Activated naive CD4-positive, alpha-beta T cell treated with anti-CD3 and anti-CD28 coated beads, Interleukin-2, amount 10 ng/mL, durations not matched to agents 7 days and 5 days (primary cell): ENCODE measurements at places on chromosomes 16 and 17.

DNA sequence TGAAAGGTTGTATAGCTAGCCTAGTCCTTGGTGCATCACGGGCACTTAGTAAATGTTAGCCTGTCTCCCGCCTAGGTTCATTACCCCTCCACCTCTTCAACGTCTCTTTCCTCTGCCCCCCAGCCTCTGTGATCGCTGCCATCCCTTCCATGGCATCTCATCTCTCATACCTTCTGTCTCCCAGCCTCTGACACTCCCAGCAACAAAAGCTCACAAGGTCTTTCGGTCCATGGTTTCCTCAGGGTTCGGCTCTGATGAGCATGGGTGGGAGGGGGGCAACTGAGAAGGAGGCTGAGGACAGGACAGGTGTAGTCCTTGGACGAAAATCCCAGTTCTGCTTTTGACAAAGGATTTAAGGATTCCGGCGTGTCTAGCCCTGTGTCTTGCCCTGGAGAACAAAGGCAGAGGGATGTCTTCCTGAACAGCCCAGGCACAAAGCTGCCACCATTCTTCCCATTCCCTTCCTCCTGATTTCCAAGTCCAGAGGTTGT is 16.7 kb downstream of the CCR7 start:
- no peak for DNase-seq
- H3K27ac ChIP-seq = peak overlapping the region; percentile 88
- peak overlapping the region; percentile 46 for H3K4me3 ChIP-seq
- H3K27me3 ChIP-seq = peaks cover 5% of the 10 kb centered on the region
- H3K4me1 ChIP-seq = peaks cover 92% of the 10 kb centered on the region

DNA sequence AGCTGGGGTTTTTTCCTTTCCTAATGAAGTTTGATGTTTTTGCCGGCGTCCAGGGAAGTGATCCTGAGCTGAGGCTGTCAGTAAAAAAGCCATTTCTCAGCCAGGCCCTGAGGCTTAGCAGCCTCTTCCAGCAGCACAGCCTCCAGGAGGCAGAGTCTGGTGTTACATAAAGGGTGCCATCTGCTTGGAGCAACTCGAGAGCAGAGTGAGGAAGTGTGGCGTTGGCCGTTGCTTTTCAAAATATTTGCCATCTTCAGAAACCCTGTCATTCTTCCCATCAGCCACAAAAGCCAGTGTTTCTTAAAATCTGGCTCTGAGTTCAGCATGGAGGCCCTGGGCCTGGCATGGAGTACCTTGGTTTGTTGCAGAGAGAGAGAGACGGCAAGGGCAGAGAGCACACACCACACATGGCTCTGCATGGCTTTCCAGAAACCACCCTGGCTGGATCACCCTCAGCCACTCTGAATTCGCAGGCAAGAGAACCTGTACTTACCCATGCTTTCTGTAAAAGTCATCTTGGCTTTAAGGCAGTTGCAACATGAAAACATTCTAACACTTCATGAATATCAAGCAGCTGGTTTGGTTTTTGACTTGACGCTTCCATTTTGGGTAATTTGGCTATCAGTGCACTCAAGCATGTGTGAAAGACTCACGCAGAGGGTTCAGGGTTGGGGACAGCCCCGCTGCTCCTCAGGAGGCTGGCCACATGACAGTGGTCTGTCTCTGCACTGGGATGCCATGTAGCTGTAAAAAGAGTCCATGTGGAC is 21.0 kb downstream of the PMM2 start:
- H3K4me3 ChIP-seq = no peak overlapping the region
- H3K36me3 ChIP-seq = peaks cover 53% of the 10 kb centered on the region
- no peak overlapping the region for H3K27ac ChIP-seq
- DNase-seq = no peak
- peaks cover 27% of the 10 kb centered on the region for H3K4me1 ChIP-seq

GRCh38 chr17:80260791-80261158 is at the start of gene RNF213:
TSS of gene RNF213 (plus strand) at chr17:80260852. CDS start at chr17:80263682, 2,830 bp downstream.
- no peaks in the 10 kb centered on the region for H3K27me3 ChIP-seq
- H3K4me1 ChIP-seq = peaks cover 67% of the 10 kb centered on the region
- peak within 1 kb of the TSS; percentile 95 for H3K27ac ChIP-seq
- peaks cover 16% of the 10 kb centered on the region for H3K36me3 ChIP-seq
- H3K4me3 ChIP-seq = peak within 1 kb of the TSS; percentile 98

DNA sequence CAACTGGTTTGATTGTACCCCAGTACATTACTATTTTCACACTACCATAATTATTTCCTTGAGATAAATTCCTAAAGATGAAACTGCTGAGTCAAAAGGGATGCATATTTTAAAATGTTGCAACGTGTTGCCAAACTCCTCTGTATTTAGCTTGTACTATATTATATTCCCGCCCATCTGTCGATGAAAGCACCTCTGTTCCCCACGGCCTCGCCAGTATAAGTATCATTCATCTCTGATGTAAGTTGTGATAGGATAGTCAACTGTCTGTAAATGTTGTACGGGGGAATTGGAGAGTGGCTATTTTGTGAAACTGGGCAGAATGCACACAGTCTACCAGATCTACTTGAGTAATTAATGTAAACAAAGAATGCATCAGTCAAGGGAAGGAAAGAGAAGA is 47.7 kb upstream of the TNRC6A start:
- no peak overlapping the region for H3K4me3 ChIP-seq
- H3K36me3 ChIP-seq = no peaks in the 10 kb centered on the region
- H3K27ac ChIP-seq = no peak overlapping the region
- peaks cover 9% of the 10 kb centered on the region for H3K27me3 ChIP-seq

GRCh38 chr16:88527186-88527936 is 42.8 kb upstream of the ZC3H18 start:
- peak; percentile 70 for DNase-seq
- no peak overlapping the region for H3K4me3 ChIP-seq
- no peak overlapping the region for H3K27ac ChIP-seq
- H3K4me1 ChIP-seq = peaks cover 3% of the 10 kb centered on the region

- no peaks in the 10 kb centered on the region for H3K36me3 ChIP-seq
- no peak overlapping the region for H3K27ac ChIP-seq
- no peak overlapping the region for H3K4me3 ChIP-seq
- H3K4me1 ChIP-seq = peaks cover 4% of the 10 kb centered on the region
These were observed 31.3 kb downstream of the ARHGAP23 start for GRCh38 chr17:38459567-38459966.

GRCh38 chr17:69834494-69834893 is 240.5 kb upstream of the KCNJ16 start:
- no peak for DNase-seq
- H3K27ac ChIP-seq = no peak overlapping the region
- no peaks in the 10 kb centered on the region for H3K27me3 ChIP-seq
- H3K4me3 ChIP-seq = no peak overlapping the region
- no peaks in the 10 kb centered on the region for H3K36me3 ChIP-seq
- H3K4me1 ChIP-seq = no peaks in the 10 kb centered on the region

GRCh38 chr16:20137194-20137593 is 63.5 kb upstream of the GPR139 start:
- no peak overlapping the region for H3K4me3 ChIP-seq
- H3K27me3 ChIP-seq = no peaks in the 10 kb centered on the region
- H3K36me3 ChIP-seq = no peaks in the 10 kb centered on the region
- no peak overlapping the region for H3K27ac ChIP-seq
- no peaks in the 10 kb centered on the region for H3K4me1 ChIP-seq
- no peak for DNase-seq

DNA sequence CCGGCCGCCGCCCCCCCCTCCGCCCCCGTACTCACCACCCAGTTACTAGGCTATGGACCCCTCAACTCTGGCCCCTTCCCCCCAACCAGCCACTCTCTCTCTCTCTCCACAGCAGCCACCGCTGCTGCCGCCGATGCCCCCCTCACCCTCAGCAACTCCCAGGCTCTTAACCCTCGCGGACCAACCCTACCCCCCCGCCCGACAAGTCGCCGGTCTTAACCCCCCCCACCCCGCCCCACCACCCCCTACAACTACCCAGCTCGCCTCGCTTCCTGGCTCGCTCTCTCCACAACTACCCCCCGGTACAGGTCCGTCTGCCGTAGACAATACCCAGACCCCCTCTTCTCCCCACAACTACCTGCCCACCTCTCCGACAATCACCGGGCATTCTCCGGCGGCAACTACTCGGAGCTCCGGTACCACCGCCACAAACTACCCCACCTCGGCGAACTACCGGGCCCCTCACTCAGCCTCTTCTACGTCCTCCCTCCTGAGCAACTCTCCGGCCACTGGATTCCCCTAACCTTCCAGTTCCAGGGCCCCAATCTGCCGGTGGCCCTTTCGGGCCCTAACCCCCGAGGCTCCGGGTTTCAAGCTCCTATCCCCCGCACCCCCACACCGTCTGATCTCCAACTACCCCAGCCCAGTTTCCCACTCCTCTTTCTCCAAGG is 702 bp downstream of the PHF23 start:
- H3K27ac ChIP-seq = peak overlapping the region; percentile 98
- no peak for DNase-seq
- peaks cover 70% of the 10 kb centered on the region for H3K4me1 ChIP-seq
- no peaks in the 10 kb centered on the region for H3K27me3 ChIP-seq
- H3K36me3 ChIP-seq = peaks cover 66% of the 10 kb centered on the region
- H3K4me3 ChIP-seq = peak overlapping the region; percentile 94
